Ascending aorta (tissue), 2 donors: ENCODE measurements at places on chromosomes 4 and X. TPM values are rescaled to one million over a fixed set of nuclear protein-coding genes. Genes with fewer than 3 reads are reported as not detected.

The STBD1 gene
- total RNA-seq, result 19.9 TPM

DNA sequence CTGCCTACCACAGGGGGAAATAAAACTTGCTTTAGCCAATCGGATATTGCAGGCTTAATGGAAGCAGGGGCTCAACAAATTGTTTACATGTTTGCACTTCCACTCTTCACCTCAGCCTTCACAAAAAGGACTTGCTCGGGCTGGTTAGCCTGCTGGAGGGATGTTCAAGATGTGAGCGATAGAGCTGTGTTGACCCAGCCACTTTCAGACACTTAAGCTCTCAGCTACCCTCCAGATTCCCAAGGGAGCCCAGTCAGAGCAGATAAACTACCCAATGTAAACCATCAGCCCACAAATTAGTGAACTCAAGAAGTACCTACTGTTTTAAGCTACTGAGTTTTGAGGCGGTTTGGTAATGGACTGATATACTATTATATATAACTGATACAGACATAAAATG is 508.4 kb upstream of the FTHL17 start:
- no peaks in the 10 kb centered on the region for H3K4me1 ChIP-seq
- H3K36me3 ChIP-seq, result no peaks in the 10 kb centered on the region
- H3K27ac ChIP-seq, result no peak overlapping the region
- no peak overlapping the region for H3K4me3 ChIP-seq
- no peaks in the 10 kb centered on the region for H3K27me3 ChIP-seq
- DNase-seq, result no peak

The ARMCX1 gene
- 9.2 TPM for total RNA-seq

DNA sequence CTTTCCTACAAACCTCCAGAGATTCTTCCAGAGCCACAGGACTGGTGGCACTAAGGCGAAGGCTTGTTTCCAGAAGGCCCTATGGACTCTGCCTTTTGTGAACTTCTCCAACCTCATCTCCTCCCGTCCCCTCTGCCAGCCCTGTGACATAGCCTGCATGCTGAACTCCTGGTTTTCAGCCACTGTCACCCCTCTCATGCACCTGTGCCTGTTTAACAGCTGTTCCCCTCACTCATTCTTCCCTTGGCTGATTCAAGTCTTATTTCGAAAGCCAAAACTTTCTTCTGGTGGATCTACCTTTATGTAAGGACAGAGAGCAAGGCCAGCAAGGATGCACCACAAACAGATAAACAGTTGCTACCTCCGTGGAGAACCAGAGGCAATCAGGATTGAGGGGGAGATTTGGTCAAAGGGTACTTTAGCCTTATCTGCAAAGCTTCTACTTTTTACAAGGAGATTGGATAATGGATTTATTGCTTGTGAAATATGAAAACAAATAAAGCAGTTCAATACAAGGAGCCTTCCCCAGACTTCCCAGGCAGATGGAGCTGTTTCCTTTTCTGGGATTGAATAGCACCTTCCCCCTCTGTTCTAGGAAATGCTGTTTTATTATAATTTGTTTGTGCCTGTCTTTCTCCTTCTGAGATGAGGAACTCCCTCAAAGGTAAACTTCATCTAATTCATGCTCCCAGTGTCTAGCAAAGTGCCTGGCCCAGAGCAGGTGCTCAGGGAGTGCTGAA is 5.7 kb downstream of the CITED1 start:
- no peaks in the 10 kb centered on the region for H3K4me1 ChIP-seq
- peaks cover 6% of the 10 kb centered on the region for H3K27me3 ChIP-seq
- no peak overlapping the region for H3K27ac ChIP-seq
- no peak overlapping the region for H3K4me3 ChIP-seq
- no peak for DNase-seq

GRCh38 chr4:125522588-125522987 is 207.8 kb downstream of the FAT4 start:
- DNase-seq, result no peak
- H3K4me1 ChIP-seq, result no peaks in the 10 kb centered on the region
- H3K27me3 ChIP-seq, result no peaks in the 10 kb centered on the region
- no peak overlapping the region for H3K4me3 ChIP-seq

The NHS gene
- total RNA-seq, result 8.8 TPM
